ENCODE measurements at places on chromosomes 2 and 18.

GRCh38 chr2:238580486-238580885, 153.8 kb downstream of the ASB1 start:
- no peak for DNase-seq

GRCh38 chr2:125280265-125280664, 1255.2 kb downstream of the CNTNAP5 start:
- no peak for DNase-seq

GRCh38 chr18:39347701-39348100, 1782.1 kb upstream of the CELF4 start:
- no peak for DNase-seq

GRCh38 chr2:235860111-235860510, 308.1 kb downstream of the GBX2 start:
- no peak for DNase-seq

- DNase-seq: no peak
These were observed 51.2 kb upstream of the NOSTRIN start for GRCh38 chr2:168751104-168751740.

DNA sequence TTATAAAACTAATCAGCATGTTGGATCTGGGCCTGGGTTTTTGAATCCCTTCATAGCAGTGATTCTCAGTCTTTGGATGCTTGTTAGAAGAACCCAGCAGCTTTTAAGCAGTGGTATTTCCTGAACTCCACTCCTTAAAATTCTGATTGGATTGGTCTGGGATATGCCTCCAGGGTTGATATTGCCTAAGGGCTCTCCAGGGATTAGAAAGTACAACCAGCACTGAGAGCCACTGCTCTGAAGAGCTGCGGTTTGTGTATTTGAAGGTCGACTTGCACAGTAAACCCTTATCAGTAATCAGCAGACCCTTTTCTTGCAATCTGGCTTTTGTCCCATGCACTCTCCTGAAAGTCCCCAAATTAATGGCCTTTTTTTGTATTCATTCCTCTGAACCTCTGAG, 17.0 kb upstream of the RBMS1 start:
- peak; percentile 43 for DNase-seq

GRCh38 chr18:58242968-58243367, 198.9 kb downstream of the NEDD4L start:
- DNase-seq: no peak

- DNase-seq: no peak
These were observed 11.8 kb downstream of the C2orf69 start for GRCh38 chr2:199922856-199923255.

DNA sequence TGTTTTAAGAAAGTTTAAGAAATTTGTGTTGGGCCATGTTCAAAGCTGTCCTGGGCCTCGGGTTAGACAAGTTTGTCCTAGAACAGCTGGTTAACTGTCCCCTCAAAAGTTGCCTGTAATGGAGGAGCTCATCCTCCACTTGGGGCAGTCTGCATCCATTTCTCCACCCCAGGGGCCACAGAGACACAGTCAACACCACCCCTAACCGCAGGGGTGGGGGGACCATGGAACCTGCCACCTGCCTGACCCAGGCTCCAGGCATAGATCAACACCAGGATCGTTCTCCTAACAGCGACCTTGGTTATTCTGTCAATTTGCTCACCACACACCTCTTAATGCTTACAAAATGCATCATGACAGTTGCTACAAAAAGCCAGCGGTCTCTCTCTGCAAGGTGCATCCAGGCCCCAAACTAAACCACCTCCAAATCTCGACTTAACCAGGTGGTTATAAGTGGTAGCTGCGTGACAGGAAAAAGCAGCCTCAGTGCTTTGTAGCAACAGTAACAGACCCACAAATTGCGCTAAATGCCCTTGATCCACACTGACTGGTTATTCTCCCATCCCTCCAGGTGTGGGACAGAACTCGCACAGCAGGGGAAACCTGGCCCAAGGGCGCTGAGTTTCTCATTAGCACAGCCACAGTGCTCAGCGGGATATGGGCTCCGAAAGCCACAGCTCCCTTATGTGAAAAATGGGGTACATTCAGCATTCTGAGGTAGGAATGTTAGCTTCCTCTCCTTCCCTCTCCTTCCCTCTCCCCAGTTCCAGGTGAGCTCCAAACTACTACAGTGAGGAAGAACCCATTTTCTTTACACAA, 48.0 kb downstream of the HDLBP start:
- DNase-seq: no peak

DNA sequence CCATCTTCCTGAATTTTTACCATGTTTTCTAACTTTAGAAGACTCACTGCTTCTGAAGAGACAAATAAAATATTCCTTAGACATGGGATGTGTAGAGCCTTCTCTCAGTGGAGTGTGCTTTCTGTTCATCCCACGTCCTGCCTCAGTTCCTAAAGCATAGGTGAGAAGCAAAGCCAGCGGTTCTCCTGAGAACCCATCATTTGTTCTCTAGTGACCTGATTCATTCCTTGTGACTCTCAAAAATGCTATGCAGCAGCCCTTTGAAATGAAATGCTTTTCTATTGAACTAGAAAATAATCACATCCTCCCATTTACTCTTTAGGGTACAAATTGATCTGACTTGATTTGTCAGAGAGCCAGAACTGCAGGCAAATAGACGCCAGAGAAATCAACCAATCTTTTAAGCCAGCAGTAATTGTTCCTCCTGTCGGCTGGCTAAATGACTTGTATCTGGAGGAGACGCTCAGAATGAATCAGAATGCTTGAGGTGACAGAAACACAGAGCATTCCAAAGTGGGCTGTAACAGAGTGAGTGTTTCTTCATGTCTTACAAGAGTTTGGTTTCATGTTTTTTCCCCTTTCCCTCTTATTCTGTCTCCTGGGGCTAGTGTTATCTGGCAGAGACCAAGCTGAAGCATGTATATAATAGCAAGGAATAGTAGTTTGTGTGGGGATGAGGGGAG, 81.3 kb upstream of the TMEM178A start:
- DNase-seq: peak; percentile 57

- no peak for DNase-seq
These were observed 44.6 kb downstream of the TANK start for GRCh38 chr2:161204846-161205245.

GRCh38 chr2:101190747-101191516, 39.8 kb upstream of the TBC1D8 start:
- DNase-seq: no peak

DNA sequence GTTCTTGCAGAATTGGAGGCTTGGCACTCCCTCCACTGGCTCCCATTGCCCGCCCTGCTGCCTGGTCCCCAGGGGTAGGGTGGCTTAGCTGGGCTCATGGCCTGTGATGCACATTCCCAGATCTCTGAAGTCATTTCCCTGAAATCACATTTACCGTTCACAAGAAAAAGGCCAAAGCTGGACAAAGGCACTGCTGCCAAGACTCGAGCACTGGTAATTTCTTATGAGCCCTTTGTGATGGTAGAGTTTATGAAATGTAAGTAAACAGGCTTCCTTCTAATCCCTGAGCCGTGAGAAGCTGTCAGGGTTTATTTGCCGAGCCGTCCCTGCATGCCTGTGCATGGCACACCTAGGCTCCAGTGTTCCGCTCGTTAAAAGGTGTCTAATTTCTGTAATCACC, 247.2 kb upstream of the EPAS1 start:
- no peak for DNase-seq

DNA sequence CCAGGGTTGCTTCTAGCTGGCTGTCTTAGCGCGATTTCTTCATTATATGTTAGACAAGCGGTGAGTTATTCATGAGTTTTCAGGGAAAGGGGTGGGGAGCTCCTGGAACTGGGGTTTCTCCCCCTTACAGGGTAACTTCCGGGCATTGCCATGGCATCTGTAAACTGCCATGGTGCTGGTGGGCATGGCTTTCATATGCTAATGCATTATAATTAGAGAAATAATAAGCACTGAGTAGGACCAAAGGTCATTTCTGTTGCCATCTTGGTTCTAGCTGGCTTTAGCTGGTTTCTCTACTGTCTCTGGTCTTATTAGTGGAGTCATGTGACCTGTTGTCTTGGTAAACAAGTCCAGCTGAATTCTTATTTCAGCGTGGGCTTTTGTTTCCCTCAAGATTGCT, 5.5 kb upstream of the SNTG2 start:
- no peak for DNase-seq

GRCh38 chr2:127196549-127196948, 23.6 kb downstream of the CYP27C1 start:
- no peak for DNase-seq

DNA sequence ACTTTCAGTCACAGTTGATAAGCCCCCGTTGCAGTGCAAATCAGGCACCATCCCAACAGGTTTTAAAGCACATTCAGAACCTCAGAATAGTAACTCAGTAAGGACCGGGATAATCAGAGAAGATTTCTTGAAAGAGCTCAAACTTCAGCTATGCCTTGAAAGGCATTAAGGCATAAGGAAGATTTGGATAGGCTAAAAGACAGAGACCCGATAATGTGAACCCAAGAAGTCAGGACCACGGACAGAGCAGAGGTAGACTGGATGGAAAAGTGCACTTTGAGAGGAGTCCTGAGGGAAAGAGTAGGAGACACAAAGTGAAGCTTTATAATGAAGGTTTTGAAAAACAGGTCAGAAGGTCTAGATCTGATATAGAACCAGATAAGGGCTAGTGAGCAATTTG, 36.9 kb upstream of the KLF7 start:
- DNase-seq: peak; percentile 42

GRCh38 chr18:59624369-59624765, 72.9 kb downstream of the CCBE1 start:
- no peak for DNase-seq

DNA sequence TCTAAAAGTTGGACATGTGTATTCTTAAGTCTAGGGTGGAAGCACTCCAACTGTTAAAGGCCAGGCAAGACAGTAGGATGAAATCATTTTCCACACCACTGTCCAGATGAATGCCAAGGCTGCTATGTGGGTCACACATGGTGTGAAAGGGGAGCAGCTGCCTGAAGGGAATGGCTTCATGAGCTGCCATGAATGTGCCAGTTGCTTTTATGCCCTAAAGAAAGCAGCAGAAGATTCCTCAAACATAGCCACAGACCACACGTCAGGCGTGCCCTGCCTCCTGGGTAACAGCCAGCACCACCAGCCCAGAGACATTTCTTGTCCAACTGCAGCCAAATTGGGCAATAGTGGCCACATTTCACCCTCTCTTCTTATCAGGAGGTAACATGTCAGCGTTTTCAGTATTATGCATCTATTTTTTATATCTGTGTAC, 130.2 kb downstream of the MTCL1 start:
- peak; percentile 79 for DNase-seq

- peak; percentile 78 for DNase-seq
These were observed 39.9 kb upstream of the SMAD7 start for GRCh38 chr18:48990481-48991318.

GRCh38 chr18:2978661-2979106, 34.3 kb downstream of the LPIN2 start:
- DNase-seq: peak; percentile 74

DNA sequence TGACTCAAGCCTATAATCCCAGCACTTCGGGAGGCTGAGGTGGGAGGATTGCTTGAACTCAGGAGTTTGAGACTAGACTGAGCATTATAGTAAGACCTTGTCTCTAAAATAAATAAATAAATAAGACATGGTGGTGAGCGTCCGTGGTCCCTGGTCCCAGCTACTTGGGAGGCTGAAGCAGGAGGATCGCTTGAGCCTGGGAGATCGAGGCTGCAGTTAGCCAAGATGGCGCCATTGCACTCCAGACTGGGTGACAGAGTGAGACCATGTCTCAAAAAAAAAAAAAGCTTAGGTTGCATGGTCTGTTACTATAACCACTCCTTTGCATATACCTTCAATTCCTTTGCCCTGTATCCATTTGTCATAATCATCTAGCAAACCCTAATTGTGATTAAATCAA, 3.7 kb downstream of the CYP20A1 start:
- DNase-seq: no peak

DNA sequence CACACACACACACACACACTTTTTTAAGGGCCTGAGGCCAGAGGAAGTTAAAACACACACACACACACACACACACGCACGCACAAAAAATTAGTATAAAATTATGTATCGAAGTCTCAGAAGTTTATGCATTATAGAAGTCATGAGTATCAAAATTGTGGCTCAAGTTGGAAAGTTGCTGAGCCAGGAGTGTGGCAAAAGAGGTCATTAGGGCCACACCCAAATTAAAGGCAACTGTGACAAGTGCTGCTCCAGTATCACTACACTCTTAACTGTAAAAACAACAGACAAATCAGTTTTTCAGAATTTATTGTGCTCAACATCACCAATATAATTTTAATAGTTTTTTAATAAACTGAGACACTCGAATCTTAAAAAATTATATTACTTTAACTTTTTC, 36.9 kb downstream of the YWHAQ start:
- DNase-seq: no peak

DNA sequence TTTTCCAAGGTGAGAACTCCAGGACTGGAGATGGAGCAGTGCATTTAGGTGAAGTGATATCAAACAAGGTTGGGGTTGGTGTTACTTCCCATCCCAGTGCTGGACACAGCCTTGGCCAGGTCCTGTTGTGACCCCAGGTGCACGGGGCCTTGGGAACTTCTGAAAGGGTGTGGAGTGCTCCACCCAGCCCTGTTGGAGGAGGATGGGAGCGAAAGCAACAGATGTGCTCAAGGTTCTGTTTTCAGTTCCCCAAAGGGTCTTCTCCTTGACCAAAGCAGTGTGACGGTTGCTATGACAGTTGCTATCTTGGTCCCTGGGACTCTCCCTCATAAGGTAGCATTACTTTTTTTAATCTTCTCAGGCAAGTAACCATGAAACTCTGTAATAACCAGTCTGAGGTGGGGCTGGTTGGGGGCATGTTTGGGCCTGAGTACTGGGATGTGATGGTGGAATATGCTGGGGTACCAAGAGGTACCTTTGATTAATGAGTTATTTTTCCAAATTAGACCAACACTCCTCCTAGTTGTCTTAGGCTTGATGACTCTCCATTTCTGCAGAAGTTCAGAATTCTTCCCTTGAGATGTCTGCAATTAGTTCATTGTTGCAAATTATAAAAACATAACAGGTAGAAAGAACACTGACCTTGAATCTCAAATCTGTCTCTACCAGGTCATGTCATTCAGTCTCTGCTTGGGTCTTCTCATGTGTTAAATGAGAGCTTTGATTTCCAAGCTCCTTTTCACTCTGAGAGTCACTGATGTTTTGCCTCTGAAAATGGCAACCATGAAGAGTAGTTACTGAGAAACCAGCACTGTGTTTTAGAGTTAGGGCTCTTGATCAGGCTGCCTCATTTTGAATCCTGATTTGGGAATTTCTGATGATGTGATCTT, 154.5 kb downstream of the RPIA start:
- no peak for DNase-seq

- peak; percentile 48 for DNase-seq
These were observed 135.3 kb downstream of the CTIF start for GRCh38 chr18:48673853-48674721.

GRCh38 chr18:79935098-79935480, 16.4 kb downstream of the SLC66A2 start:
- no peak for DNase-seq

- DNase-seq: peak; percentile 75
These were observed at the start of gene ATP8B1 for GRCh38 chr18:57803103-57803969. TSS of gene ATP8B1 (minus strand) at chr18:57803315. CDS start at chr18:57731807, 71,508 bp downstream.

GRCh38 chr2:84033347-84033974, 425.6 kb downstream of the SUCLG1 start:
- no peak for DNase-seq

Data from AG08395 (cell line).